ENCODE measurements at places on chromosomes 5 and 9.
A peak's percentile ranks its signal among the peaks of the same experiment; 100 is the strongest.

- no peak for DNase-seq
Observed at GRCh38 chr5:173881811-173882575, 6.2 kb upstream of the CPEB4 start.

DNA sequence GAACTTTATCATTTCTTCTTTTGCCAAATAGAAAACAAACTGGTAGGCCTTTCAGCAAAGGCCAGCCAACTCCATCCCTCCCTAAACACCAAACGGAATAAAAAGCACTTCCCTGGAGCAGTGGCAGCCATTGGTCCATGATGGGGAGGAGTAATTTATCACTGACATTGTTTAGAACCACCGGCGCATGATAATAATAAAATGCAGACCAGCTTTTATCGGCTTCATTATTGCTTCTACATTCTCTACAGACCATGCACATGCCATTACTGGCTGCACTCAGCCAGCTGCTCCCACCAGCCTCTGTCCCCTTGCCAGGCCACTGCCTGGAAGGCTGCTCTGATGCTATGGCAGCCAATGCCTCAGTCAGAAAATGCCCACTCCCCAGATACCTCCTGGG lies 45.9 kb downstream of the ABCA1 start:
- no peak for DNase-seq

DNA sequence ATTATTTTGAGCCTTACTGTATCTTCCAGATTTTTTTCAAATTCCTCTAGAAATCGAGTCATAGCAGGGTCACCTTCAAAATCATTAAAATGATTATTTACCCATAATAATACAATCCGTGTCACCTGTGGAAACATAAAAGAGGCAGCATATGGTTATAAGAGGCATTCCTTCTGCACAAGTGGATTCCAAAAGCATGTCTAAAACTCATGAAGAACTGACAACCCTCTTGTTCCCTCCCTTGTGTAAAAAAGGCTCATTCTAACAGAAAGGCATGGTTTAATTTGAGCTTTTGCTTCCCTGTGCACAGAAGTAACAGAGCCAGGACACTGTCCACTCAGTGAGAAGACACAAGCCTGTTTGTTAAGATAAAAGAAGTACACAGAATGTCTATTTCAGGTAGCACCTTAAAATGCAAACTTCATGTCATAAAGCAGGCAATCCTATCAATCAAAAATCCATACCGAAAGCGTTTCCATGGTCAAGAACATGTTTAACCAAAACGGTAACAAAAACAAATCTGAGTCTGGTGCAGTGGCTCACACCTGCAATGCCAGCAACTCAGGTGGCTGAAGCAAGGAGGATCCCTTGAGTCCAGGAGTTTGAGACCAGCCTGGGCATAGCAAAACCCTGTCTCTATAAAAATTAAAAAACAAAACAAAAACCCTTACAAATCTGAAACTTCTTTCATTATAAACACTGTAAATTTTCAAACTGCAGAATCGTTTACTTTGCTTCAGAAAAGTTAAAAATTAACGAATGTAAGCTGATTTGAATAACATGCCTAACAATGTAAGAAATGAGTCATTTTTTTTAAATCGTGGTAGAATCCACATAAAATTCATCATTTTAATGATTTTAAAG lies 139.3 kb downstream of the RAPGEF6 start:
- no peak for DNase-seq

- DNase-seq = peak; percentile 12
Observed at GRCh38 chr9:13915591-13916301, 398.2 kb downstream of the NFIB start.

- DNase-seq = peak; percentile 53
Observed at GRCh38 chr5:103232393-103232999, 26.1 kb upstream of the MACIR start.

- DNase-seq = peak; percentile 34
Observed at GRCh38 chr9:35696520-35697215, 6.9 kb upstream of the TPM2 start.

GRCh38 chr9:134681061-134681661 lies 39.6 kb downstream of the COL5A1 start:
- peak; percentile 57 for DNase-seq

DNA sequence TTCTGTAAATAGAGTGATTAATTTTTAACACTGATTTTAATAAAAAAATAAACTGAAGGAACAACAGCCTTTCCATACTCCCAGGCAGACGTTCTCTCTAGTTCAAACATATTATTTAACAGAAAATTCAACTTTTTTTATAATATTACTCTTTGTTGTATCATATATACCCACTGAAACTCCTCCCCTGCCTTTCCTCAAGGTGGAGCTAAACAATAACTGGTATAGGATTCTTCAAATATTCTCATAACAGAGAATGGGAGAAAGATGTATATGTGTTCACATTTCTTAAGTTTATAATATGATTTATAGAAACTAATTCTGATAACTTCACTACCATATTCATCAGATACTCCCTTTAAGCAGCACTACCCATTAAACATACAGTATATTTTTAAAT lies 83.4 kb downstream of the CYLC2 start:
- DNase-seq = no peak

- DNase-seq = peak; percentile 24
Observed at GRCh38 chr5:56145511-56145910, 87.6 kb downstream of the ANKRD55 start.

- peak; percentile 13 for DNase-seq
Observed at GRCh38 chr5:59487772-59488729, 405.5 kb downstream of the PDE4D start.

- no peak for DNase-seq
Observed at GRCh38 chr5:169430671-169431070, 129.7 kb upstream of the SLIT3 start.

DNA sequence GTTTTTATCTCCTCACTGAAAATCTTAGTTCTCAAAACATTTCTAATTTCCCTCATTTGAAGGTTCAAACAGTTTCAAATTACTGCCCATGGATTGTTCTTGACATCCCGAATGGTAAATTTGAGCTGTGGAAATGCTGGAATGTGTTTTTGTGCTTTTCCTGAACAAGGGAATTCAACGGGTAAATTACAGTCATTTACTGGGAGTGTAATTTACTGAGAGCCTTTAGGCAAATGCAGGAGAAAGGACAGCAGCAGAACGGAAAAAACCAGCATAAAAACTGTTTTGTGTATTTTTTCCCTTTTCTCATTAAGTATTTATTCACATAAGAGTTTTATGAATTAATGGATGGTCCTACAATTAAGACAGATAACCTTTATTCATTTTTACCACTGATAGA lies 139.2 kb downstream of the PBX3 start:
- DNase-seq = no peak

DNA sequence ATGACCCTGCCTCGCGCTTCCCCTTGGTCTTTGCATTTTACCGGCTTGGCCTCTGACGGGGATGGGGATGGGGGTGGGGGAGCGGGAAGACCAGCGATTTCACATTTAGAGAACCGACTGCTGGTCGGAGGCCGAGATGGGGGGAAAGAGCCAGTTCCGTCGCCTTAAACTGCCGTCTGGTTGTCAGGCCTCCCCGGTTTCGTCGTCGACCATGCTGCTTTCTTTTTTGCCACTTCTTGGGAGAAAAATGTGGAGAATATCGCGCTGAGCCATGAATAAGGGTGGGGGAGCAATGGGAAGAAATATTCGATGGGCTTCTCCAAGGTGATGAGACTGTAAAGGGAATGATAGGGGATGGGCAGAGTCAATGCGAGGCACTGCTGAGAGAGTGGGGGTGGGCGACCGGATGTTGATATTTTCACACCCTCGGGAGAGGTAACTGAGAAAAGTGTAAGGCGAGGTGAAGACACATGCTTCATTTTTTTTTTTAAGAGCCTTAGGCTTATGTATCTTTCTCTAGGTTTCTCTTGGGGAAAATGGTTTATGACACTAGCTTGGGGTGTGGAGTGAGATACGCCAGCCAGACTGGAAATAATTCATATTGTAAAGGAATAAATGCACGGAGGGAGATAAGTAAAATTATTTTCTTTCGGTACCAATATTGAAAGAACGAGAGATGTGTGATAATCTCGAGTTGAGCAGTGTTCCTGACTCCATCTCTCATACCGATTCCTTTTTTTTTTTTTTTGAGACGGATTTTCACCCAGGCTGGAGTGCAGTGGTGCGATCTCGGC lies 1.1 kb downstream of the KIF2A start:
- DNase-seq = peak; percentile 50

DNA sequence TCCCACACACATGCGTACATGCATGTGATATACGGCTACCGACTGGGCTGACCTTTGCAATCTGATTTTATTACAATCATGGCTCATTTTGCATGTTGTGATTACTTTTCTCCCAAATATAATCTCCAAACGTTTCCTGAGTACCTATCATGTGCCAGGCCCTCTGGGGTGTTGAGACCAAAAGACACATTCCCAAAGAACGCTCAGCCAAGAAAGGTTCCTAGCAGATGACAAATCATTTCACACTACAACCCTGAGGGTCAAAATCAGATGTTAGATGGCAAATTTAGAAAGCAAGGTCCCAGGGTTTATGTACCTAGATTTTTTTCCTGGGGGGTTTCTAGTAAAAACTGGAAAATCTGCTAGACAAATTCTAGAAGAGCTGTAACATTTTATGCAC lies 32.4 kb upstream of the SLC25A51 start:
- DNase-seq = no peak
